IMR-90 (cell line): ENCODE measurements at places on chromosomes 7 and 10. TPM values are rescaled to one million over a fixed set of nuclear protein-coding genes. Genes with fewer than 3 reads are reported as not detected.
A peak's percentile ranks its signal among the peaks of the same experiment; 100 is the strongest.

DNA sequence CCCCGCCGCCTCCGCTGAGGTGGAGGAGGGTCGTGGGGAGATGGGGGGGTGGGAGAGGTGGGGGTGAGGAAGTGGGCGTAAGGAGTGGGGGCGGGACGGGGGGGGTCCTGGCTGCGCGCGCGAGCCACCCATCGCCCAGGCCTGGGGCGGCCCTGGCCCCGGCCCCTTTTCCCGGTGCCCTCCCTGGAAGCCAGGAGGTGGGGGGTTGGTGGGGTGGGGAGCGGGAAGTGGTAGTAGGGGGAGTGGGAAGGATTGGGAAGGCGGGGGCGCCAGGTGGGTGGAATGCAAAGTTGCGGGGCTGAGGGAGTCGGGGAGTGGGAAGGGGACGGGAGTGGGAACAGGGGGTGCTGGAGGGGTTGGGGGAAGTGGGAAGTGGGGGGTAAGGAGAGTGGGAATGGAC lies 319 bp upstream of the MMD2 start:
- DNase-seq: no peak
- H3K4me3 ChIP-seq: no peak overlapping the region
- H3K4me1 ChIP-seq: no peaks in the 10 kb centered on the region
- no peaks in the 10 kb centered on the region for H3K36me3 ChIP-seq
- peaks cover 31% of the 10 kb centered on the region for H3K27me3 ChIP-seq

DNA sequence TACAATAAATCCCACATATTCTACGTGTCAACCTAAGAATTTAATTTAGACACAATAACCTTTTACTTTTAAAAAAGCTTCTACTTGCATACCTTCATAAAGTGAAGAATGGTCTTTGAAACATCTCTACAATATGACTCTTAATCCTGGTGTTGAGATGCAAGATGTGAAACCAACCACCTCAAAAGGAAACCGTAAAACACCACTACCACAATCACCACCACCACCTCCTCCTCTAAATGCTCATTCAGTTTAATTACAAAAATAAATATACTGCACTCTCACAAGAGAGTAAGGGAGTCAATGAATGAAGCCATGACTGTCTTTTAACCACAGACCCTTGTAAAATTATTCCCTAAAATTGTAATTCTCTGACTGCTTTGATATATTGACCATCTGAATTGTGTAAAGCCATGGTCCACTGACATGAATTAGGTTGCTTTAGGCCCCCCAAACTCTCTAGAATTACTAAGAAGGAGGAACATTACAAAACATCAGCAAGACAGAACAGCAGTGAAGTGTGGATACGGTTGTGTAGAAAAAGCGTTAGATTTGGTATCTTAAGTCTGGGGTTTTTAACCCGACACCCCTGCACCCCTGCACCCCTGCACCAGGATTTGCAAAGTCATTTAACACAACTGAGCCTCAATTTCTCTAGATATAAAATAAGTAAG lies 171.4 kb downstream of the SFMBT2 start:
- no peak overlapping the region for H3K27ac ChIP-seq
- DNase-seq: no peak
- H3K4me1 ChIP-seq: no peaks in the 10 kb centered on the region
- no peaks in the 10 kb centered on the region for H3K27me3 ChIP-seq
- 0 out of 2 replicates have a peak, but pooled peaks cover 2% of the 10 kb centered on the region for H3K36me3 ChIP-seq

- H3K4me1 ChIP-seq: no peaks in the 10 kb centered on the region
- no peaks in the 10 kb centered on the region for H3K36me3 ChIP-seq
- no peak overlapping the region for H3K4me3 ChIP-seq
- DNase-seq: no peak
- H3K27ac ChIP-seq: no peak overlapping the region
Measured at GRCh38 chr10:131859341-131860020, 41.3 kb upstream of the PPP2R2D start.

DNA sequence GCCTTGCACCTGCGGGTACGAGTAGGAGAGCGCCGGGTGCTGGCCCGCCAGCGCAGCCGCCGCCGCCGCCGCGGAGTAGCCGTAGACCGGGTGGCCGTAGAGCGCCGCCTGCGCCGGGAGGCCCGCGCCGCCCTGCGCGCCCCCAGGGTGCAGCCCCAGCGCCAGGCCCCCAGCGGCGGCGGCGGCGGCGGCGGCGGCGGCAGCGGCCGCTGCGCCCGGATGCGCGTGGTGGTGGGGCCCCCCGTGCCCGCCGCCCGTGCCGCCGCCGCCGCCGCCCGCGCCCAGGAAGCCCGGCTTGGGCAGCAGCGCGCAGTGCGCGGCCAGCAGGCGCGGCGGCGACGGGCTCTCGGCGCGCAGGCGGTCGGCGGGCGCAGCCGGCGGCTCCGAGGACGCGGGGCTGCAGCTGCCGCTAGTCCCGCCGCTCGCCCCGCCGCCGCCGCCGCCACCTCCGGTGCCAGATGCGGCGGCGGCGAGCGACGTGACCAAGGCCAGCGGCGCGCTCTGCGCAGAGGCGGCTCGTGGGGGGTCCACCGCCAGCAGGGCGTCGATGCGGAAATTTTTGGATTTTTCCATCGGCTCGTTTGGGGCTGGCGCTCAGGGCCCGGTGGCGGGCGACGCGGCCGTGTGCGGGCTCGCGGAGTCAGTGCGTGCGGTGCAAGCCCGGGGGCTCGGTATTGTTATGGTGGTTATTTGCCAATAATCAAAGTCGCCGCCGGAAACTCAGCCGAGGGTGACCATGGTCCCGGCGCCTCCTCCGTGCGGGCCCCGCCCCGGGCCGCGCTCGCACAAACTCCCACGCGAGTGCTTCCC lies 480 bp downstream of the MNX1 start:
- H3K27me3 ChIP-seq: peaks cover 93% of the 10 kb centered on the region
- peak overlapping the region; percentile 31; the same call in 1 of the 2 replicates for H3K4me3 ChIP-seq
- H3K4me1 ChIP-seq: no peaks in the 10 kb centered on the region
- H3K36me3 ChIP-seq: no peaks in the 10 kb centered on the region

GRCh38 chr7:124881981-124882380 lies 47.6 kb downstream of the POT1 start:
- no peak overlapping the region for H3K4me3 ChIP-seq
- H3K27me3 ChIP-seq: no peaks in the 10 kb centered on the region
- no peaks in the 10 kb centered on the region for H3K36me3 ChIP-seq
- no peak overlapping the region for H3K27ac ChIP-seq
- DNase-seq: no peak
- no peaks in the 10 kb centered on the region for H3K4me1 ChIP-seq

DNA sequence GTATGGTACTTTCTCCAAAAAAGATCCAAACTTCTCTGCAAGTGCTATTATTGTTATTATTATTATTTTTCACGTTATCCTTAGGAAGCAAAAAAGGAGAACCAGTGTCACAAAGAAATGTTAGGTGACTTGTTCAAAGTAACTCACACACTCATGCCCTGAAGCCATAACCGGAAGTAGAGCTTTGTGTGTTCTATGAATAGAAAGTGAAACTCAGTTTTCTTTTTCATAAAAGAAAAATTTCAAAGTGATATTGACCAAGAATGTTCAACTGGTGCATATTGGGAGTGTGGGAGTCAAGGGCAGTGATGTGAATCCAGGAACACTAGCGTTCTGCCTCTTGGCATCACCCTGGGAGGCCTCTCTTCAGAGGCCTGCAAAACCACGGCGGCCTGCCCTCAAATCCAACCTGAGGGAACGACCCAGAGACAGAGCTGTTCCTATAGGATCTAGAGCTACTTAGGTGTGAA lies 106.1 kb downstream of the PRKCQ start:
- H3K27me3 ChIP-seq: no peaks in the 10 kb centered on the region
- no peak overlapping the region for H3K4me3 ChIP-seq
- H3K27ac ChIP-seq: no peak overlapping the region
- no peaks in the 10 kb centered on the region for H3K4me1 ChIP-seq

DNA sequence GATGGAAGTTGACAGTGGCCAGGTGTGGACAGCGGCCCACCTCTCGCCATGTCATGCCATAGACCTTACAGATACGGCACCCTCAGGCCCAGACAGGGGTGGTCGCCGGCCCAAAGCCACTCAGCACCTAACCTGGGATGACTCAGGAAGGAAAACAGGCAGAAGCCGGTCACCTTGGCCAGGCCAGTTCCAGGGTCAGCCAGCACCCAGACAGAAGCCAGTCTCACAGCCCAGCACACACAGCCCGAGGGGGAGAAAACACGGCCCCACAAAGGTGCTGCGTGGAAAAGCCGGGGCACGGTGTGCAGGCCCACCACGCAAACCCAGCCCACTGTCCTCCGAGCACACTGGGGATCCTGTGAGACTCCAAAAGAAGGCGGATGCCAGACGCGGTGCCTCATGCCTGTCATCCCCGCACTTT lies 95.2 kb upstream of the DNAAF5 start:
- no peaks in the 10 kb centered on the region for H3K4me1 ChIP-seq
- H3K36me3 ChIP-seq: no peaks in the 10 kb centered on the region
- H3K27ac ChIP-seq: no peak overlapping the region
- no peak overlapping the region for H3K4me3 ChIP-seq

DNA sequence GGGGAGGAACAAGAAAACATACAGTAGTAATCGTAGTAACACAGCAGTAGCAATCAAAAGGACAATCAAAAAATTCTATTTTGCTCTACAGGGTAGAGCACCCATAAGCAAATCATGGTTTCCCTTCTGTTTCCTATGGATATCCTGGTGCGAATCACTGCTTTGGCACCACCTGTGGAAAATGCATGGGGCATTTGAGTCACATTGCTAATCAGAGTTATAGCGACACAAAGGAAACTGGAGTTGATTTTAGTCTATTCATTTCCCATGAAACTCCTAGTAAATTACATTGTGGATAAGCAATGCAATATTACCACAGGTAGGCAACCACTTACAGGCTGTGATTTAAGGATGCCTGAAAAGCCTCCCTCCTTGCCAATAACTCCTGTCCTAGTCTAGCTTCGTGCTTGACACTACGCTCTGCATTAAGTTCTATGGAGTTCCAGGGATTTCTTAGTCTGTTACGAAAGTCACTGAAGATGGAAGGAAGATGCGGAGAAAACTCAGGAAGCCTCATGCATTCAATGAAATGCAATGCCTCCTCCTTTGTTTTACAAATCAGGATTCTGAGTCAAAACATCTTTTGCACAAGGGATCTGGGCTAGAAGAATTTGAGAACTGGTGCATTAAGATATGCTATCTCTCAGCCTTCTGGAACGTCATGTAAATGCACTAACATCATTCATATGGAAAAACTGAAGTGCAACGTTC lies 188.4 kb downstream of the DGKI start:
- no peak overlapping the region for H3K27ac ChIP-seq
- H3K27me3 ChIP-seq: no peaks in the 10 kb centered on the region
- no peak overlapping the region for H3K4me3 ChIP-seq
- H3K4me1 ChIP-seq: no peaks in the 10 kb centered on the region
- H3K36me3 ChIP-seq: no peaks in the 10 kb centered on the region
- no peak for DNase-seq

- peaks cover 9% of the 10 kb centered on the region for H3K4me1 ChIP-seq
- H3K27ac ChIP-seq: peak overlapping the region; percentile 73
- H3K27me3 ChIP-seq: no peaks in the 10 kb centered on the region
- no peaks in the 10 kb centered on the region for H3K36me3 ChIP-seq
- DNase-seq: peak; percentile 95
Measured at GRCh38 chr7:12715372-12716133, 28.1 kb downstream of the ARL4A start.

The C7orf33 gene
- not detected in 2 replicates for polyA plus RNA-seq

The OPN1SW gene
- polyA plus RNA-seq: not detected in 2 replicates

The ADAM22 gene
- 0.03 TPM in 2 replicates for polyA plus RNA-seq

The DNAJC12 gene
- polyA plus RNA-seq: 2.0 and 2.9 TPM in 2 replicates

The PYROXD2 gene
- polyA plus RNA-seq: 16.3 and 16.4 TPM in 2 replicates
